ENCODE measurements at places on chromosomes 3 and 15.

- DNase-seq, result no peak
Measured at GRCh38 chr3:8493744-8494143, 7.9 kb upstream of the LMCD1 start.

- DNase-seq, result no peak
Measured at GRCh38 chr15:77094397-77095030, 23.6 kb upstream of the TSPAN3 start.

- DNase-seq, result no peak
Measured at GRCh38 chr15:78321041-78321570, 19.0 kb upstream of the CRABP1 start.

- no peak for DNase-seq
Measured at GRCh38 chr3:177589041-177589650, 391.9 kb upstream of the TBL1XR1 start.

DNA sequence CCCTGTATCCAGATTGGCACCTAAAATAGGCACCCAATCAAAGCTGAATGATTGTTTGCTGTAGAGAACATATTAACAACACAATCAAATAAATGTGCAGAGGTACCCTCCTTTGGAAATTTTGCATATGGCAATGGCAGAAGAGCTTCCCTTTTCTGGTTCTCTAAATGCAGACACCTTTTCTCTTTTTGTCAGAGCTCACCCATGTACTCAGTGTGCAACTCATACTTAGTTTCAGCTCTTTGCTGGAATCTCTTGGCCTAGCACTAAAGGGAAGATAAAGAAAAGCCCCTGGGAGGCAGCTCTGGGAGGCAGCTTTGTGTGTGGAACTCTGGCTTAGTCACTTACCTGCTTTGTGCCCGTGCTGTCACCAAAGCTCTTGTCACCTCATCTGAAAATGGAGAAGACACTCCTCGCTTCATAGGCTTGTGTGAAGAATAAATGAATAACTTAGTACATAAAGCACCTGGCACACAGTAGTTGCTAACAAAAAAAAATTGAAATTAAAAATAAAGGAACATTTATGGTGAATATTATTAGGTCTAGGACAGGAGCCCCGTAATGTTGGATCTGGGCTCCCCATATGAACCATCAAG is 28.8 kb downstream of the ST6GAL1 start:
- DNase-seq, result no peak

DNA sequence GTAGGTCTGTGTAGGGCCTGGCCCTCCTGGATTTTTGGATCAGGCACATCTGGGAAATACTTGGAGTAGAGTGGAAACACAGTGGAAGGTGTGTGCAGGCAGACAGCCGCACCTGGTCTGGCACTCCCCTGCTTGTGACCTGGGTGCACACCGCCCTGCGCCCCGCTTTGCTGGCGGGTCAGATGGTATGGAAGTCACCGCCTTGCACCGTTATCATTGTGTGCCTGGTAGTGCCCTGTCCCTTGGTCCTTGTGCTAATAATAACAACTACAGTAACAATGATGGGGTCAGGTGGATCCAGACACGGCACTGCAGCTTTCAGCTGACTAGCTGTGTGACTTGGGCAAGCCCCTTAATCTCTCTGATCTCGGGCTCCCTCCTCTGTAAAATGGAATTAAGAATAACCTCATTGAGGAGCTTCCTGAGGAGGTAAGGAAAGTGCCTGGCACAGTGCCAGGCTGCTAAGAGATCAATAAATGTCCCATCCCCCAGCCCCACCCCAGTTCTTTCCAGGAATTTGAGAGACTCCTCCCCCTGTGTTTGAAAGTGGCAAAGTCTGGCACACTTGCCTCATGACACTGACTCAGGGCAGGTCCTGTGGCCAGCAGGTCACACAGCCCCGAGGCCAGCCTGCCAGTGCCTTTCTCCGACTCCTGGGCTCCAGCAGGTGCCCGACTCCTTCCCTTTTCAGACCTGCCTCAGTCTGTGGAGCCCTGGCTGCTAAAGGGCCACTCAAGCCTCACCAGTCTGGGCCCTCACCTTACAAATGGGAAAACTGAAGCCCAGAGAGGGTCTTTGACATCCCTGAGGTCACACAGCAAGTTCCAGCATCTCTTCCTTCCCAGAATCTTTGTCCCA is 9.8 kb downstream of the ISG20 start:
- DNase-seq, result no peak

GRCh38 chr15:75821786-75822345 is 21.4 kb upstream of the UBE2Q2 start:
- no peak for DNase-seq

- DNase-seq, result peak; percentile 76
Measured at GRCh38 chr3:52253314-52254304, 8.1 kb downstream of the PPM1M start.

- DNase-seq, result no peak
Measured at GRCh38 chr3:184658223-184658928, 53.5 kb downstream of the MAGEF1 start.

GRCh38 chr3:74858086-74858485 is 243.6 kb upstream of the CNTN3 start:
- DNase-seq, result no peak

- no peak for DNase-seq
Measured at GRCh38 chr3:116464276-116464798, 19.1 kb upstream of the LSAMP start.

DNA sequence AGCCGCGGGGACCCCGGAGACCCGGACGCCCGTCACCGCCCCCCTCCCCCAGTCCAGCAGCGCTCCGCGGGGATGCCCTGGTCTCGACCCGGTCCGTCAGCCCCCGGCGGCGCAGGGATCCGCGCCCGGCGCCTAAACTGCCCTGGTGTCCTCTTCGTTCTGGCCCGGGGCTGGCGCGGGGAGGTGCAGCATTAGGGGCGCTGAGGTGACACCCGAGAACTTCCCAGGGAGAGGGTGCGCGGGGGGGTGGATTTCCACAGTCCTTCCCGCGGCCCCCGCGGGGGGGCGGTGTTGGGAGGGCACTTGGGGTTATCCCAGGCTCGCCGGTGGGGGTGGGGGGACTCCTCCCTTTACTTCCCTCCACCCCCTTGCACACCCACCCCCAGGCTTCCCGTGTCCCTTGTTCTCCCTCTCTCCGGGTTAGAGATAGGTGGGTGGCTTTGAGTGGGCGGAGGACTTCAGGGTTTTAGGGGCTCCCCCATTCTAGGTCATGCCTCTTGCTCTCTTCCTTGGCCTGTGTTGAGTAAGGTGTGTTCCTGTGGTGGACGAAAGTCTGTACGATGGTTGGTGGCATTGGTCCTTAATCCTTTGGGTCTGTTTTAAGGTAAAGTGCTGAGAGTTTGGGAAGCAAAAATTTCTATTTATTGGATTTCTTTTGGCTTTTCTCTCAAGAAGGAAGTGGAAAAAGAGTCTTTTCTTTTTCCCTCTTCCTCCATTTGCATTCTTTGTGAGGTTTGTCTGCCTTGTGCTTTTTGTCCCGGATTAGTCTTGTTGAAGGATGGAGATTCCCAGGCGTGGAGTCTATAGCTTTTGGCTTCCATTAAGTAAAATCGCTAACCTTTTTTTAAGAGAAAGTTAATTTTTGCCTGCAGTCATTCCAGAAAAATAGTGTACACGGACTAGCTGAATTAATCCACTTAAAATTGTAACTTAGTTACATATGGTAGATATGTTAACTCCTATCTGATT is 811 bp downstream of the SKIL start:
- peak; percentile 58 for DNase-seq

GRCh38 chr3:45807133-45807532 is 10.8 kb upstream of the SLC6A20 start:
- DNase-seq, result no peak

DNA sequence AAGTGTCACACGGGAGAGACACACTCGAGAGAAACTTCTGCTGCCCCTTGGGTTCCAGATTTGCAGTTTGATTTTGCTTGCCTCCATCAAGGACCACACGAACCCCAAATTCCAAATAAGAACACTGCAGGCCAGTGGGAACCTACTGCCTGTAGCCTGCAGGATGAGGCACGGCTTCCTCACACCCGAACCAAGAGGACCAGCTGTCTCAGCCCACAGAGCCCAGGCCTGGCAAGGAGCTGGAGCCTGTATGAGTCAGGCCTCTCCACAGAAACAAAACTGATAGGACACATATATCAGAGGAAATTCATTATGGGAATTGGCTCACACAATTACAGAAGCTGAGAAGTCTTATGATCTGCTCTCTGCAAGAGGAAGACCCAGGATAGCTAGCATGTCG is 188.1 kb upstream of the NSMCE3 start:
- DNase-seq, result no peak

DNA sequence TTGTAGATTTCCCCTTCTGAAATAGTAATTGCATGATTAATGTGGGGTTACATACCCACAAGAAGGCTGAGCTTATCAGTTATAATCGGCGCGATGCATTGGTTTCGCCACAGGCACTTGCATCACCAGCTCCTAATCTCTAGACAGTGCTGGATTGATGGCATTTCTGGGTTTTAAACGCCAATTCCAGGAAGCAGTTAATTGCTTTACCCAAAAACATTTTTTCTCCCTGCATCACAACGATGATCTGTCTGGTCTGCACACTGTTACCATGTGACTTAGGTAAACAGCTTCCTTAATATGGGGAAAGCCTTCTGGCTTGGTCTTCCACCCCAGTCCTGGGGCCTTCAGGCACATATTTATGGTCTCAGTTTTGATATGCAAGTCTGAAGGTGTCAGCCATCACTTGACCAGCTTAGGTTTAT is 70.0 kb upstream of the HEG1 start:
- no peak for DNase-seq

DNA sequence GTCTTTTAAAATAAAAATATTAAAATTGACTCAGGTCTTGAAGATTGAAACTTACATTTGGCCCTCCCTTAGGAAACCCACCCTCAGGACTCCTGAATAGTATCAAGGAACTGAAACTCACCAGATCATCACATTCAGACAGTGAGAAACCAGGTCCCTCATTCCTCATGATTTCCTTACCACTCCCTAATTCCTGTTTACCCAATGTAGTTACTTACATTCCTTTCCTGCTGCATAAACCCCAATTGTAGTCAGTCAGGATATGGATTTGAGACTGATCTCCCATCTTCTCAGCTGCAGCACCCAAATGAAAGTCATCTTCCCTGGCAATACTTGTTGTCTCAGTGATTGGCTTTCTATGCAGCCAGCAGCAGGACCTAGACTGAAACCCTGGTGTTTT is 8.6 kb downstream of the ATP13A4 start:
- DNase-seq, result no peak

DNA sequence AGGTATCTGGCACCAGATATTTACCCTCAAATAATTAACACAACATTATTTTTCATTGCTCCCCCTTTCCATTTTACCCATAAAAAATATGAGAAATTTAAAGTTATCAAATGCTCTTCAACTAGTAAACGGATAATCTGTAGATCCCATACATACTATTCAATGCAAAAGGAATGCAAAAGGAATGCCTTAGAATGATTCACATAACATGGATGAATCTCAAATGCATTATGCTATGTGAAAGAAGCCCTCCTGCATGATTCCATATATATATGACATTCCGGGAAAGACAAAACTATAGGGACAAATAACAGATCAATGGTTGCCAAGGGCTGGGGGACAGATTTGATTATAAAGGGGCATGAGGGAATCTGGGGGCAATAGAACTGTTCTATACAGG is 195.7 kb downstream of the STT3B start:
- no peak for DNase-seq

DNA sequence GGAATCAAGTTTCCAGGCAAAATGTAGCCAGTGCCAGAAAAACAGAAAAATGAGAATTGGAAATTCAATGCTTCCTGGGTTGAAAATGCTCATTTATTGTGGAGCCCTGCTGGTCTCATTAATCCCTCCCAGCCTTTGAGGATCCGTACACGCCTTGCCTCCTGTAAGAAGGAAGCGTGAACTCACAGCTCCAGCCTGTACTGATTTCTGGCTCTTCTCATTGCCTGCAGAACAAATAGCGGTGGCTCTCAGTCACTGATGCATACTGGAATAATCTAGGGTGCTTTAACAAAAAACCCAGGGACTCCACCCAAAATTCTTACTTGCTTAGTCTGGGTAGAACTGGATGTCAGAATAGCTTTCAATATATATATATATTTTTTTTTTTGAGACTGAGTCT is 29.3 kb upstream of the SLC24A5 start:
- DNase-seq, result no peak

GRCh38 chr3:100047455-100048141 is 66.7 kb downstream of the FILIP1L start:
- DNase-seq, result no peak

- no peak for DNase-seq
Measured at GRCh38 chr3:184765047-184765729, 46.8 kb upstream of the VPS8 start.

- DNase-seq, result no peak
Measured at GRCh38 chr3:55546866-55547669, 60.0 kb upstream of the WNT5A start.

- no peak for DNase-seq
Measured at GRCh38 chr3:190088890-190089289, 31.8 kb downstream of the P3H2 start.

GRCh38 chr3:28056806-28057205 is 184.6 kb upstream of the CMC1 start:
- DNase-seq, result no peak

- no peak for DNase-seq
Measured at GRCh38 chr3:73999501-73999900, 374.8 kb upstream of the PDZRN3 start.

DNA sequence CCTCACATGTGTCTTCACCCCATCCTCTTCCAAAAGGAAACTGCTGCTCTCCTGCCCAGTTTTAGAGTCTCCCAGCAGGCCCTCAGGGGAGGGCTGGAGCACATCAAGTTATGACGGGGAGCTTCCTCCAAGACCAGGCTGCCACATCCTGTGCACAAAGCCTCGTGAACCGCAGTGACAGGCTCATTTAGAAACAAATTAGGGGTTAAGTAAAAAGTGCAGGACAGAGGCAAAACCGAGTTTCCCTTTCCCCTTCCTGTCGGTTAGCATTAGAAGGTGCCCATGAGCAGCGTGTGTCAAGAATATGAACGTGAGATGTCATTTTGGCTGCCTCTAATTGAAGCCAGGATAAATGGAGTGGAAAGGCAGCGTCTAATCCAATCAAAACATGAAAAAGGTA is 199.7 kb downstream of the ARRDC4 start:
- no peak for DNase-seq

GRCh38 chr3:109336291-109336861 is 970 bp downstream of the DPPA4 start:
- no peak for DNase-seq

DNA sequence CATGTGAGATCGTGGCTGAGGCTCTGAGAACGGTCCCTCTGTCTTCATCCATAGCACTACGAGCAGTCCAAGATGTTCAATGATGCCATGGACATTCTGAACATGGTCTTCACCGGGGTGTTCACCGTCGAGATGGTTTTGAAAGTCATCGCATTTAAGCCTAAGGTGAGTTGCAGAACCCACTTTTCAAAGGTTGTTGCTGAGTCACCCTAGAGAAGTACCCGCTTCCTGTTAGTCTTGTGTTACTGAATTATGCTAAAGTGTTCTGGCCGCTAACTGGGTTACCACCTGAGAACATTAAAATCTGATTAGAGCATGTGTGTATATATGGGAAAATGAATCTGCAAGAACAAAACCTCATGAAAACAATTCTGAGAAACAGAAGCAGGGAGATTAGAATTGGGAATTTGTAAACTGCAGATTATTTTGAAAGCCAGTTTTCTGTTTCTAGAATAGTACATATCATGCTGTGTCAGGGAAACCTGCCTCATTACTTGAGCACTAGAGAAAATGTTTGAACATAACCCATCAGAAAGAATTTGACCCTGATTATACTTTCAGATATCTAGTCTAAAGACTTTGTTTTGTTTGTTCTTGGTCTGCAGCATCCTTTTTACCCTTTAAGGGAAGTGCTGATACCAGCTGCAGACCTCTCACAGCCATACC is 92.6 kb downstream of the CHDH start:
- no peak for DNase-seq

GRCh38 chr15:84835661-84836337 is 18.6 kb downstream of the ALPK3 start:
- no peak for DNase-seq
